ENCODE measurements at places on chromosomes 2 and 18.

GRCh38 chr2:42794271-42795046 is 2.1 kb upstream of the HAAO start:
- peak; percentile 77 for DNase-seq

- no peak for DNase-seq
Observed at GRCh38 chr18:54184836-54185235, 39.6 kb downstream of the MBD2 start.

DNA sequence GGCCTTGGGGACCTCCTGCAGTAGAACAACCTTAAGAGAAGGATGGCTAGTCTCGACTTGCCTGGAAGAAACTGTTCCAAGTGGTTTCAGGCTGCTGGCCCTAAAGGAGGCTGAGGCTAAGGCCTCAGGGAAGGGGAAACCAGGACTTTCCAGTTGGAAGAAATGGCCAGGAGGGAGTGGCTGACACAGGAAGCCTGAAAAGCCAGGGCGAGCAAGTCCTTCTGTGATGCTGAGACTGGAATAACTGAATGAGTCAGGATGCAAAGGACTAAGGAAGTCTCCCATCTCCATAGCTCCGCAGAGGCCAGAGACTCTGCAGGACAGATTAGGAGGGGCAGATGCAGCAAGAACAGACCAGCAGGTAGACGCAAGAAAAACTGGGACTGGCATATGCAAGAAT is 7.4 kb downstream of the HTRA2 start:
- no peak for DNase-seq

GRCh38 chr2:120064664-120065063 is 51.8 kb downstream of the EPB41L5 start:
- DNase-seq = no peak

DNA sequence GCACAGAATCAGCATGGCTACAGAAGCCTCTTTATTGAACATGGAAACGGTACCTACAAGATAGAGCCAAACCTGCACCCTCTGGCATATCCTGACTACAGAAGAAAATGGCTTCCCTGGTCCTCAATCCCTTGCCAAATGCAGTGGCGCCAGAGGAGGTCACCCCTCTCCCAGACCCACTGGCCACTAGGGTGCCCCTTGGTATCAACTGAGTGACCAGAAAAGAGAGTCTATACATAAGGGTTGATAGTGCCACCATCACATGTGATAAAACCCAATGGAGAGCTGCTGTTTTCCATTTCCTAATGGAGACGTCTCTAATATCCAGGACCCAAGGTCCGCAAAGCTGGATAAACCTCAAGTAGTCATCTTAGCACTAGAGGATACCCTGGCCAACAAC is 52.7 kb upstream of the ALK start:
- DNase-seq = no peak

GRCh38 chr18:26206488-26206887 is 19.8 kb upstream of the TAF4B start:
- no peak for DNase-seq

- no peak for DNase-seq
Observed at GRCh38 chr2:204027091-204027490, 90.5 kb downstream of the ICOS start.

- no peak for DNase-seq
Observed at GRCh38 chr18:23504720-23505119, 1.4 kb downstream of the RMC1 start.

GRCh38 chr18:70419526-70419925 is 130.7 kb downstream of the SOCS6 start:
- DNase-seq = no peak

GRCh38 chr2:74620671-74621070 is 27.5 kb downstream of the M1AP start:
- DNase-seq = no peak

GRCh38 chr18:34977838-34978532 is 63.2 kb upstream of the MAPRE2 start:
- peak; percentile 13 for DNase-seq

GRCh38 chr18:45044787-45045186 is 364.1 kb downstream of the SETBP1 start:
- no peak for DNase-seq

DNA sequence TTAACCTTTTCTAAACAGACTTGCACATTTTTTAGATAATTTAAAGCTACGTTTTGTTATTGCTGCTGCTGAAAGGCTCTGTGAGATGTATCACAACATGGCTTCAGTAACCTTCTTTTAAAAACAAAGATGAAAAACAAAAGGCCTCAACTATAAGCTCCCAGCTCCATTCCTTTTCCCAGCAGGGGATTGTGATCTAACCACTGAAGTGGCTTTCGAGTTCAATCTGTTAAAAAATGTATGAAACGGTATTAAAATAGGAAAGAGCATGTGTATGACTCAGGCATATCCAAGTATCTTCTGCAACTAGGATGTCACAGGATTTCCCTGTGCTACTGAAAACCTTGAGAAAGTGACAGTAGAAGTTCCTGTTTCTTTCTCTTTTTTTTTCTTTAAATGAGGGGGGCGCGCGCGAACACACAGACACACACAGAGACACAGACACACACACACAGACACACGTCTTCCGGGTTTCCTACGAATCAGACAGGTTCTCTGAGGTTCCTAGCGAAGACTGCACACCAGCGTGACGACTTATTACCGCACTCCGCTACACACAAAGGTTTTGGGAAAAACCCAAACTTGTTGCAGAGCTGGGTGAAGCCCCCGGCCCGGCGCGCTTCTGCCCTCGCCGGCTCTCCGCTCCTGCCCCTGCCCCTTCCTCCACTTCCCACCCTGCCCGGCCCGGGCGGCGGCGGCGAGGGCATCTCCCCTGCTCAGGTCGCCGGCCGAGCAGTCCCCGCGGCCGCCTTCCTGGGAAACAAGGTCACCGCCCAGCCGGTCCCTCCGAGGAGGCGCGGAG is 86.8 kb downstream of the RBMS1 start:
- DNase-seq = peak; percentile 73

- DNase-seq = no peak
Observed at GRCh38 chr2:150693556-150693955, 206.1 kb upstream of the RND3 start.

GRCh38 chr2:109128616-109129355 is at the start of gene SH3RF3:
SH3RF3 (plus strand) TSS chr2:109129205.
- peak; percentile 15 for DNase-seq

DNA sequence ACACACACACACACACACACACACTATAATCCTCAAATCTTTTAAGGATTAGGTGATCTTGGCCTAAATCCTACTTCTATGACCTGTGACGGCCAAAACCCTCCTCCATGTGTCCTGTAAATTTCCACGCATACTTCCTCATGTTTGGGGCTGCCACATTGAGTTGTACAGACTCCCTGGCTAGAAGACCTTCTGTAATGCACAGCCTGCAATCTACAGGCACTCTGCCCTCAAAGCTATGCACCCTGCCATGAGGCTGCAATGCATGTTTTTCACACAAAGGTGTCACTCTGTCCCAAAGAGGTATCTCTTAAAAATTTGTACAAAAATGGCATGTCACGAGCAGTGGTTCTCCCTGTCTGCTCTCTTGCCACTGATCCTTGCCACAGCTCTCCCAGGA is 26.4 kb upstream of the B4GALT6 start:
- peak; percentile 28 for DNase-seq

GRCh38 chr2:98460573-98461497 is 16.2 kb downstream of the INPP4A start:
- DNase-seq = no peak

DNA sequence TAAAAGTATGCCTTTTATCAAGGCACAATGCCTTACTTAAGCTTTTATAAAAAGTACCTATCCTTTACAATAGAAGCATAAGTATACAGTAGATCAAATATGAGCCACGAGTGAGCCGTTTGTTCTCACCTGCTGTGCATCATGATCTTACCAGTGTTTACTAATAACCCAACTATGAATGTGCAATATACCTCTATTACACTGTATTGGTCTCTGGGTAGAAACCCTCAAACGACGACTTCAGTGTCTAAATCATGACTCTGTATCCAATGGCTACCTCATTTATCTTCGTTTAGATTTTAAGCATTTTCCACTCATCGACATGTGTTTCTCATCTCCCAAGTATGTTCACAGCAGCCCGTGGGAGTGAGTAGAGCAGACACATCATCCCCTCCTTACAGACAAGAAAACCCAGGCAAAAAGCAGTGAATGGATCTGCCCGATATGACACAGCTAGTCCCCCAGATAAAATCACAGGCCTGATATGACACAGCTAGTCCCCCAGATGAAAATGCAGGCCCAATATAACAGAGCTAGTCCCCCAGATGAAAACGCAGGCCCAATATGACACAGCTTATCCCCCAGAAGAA is 279.8 kb downstream of the TNS1 start:
- no peak for DNase-seq

DNA sequence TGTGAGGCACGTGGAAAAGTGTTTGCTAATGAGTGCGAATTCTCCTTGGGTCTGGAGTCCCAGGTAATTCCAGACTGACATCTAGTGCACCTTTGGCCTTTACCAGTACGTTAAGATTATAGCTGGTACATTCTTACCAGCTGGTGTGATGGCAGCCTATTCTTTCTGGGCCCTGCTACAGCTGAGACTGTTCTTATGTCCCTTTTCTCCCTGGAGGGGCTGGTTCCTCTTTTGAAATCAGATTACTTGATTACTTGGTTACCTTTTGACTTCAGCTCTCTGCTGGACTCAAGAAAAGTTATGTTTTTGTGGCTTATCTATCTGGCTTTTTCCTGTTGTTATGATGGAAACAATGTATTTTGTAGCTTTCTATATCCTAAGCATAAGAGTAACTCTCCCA is 14.5 kb downstream of the CABYR start:
- DNase-seq = no peak

DNA sequence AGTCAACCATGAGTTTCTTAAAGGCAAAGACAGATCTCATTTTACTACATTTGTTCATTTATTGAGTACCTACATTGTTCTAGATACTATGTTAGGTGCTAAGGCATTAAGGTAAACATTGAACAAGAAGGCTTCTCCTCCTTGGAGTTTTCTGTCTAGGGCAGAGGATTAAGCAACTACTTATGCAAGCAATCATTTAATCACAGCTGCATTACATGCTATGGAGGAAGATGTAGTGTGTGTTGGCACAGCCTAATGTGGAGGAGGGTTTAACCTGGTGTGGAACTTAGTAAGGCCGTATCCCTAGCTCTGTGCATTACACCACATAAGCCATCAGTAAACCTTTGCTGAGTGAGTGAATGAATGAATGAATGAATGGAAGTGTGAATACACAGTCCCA is 106.5 kb upstream of the MAP3K20 start:
- no peak for DNase-seq

GRCh38 chr2:68594674-68595492 is 48.5 kb upstream of the PROKR1 start:
- DNase-seq = peak; percentile 70

GRCh38 chr2:177519534-177520115 is 127.1 kb downstream of the AGPS start:
- no peak for DNase-seq

- peak; percentile 44 for DNase-seq
Observed at GRCh38 chr2:45652090-45653031, 886 bp downstream of the PRKCE start.

DNA sequence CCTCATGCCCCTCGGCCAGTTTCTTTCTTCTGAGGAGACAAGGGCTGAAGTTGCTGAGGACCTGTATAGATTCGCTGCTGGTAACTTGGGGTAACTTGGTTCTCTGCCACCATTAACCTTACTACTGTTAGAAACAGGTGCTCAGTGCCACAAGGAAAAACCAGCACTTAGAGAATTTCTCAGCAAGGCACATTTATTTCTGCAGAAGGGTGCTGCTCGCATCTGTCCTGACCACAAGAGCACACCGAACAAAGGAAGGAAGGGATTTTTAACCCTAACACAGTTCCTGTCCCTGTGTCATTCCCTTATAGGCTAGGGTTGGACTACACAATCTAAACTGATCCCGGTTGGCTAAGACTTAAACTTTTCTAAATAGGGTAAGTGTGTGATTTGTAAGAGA is 154.1 kb downstream of the SOCS6 start:
- DNase-seq = no peak

Measured in SK-MEL-5 (cell line).